ENCODE measurements at places on chromosomes 6 and 20.

DNA sequence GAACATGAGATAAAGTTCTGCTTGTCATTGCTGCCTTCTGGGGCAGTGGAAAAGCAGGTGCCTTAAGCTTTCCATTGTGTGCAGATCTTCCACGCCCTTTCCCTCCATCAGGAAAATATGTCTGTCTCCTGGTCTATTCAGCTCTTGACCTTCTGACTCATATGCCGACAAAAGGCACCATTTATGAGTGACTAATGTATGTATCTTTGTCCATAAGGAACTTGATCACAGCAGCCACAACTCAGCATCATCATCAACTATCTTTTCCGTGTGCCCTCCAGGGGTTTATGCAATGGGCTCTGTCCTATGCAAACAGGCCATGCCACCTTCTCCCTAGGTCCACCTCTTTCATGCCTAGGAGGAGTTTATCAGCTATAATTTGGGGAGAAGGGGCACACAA is 102.7 kb upstream of the QKI start:
- DNase-seq: no peak

DNA sequence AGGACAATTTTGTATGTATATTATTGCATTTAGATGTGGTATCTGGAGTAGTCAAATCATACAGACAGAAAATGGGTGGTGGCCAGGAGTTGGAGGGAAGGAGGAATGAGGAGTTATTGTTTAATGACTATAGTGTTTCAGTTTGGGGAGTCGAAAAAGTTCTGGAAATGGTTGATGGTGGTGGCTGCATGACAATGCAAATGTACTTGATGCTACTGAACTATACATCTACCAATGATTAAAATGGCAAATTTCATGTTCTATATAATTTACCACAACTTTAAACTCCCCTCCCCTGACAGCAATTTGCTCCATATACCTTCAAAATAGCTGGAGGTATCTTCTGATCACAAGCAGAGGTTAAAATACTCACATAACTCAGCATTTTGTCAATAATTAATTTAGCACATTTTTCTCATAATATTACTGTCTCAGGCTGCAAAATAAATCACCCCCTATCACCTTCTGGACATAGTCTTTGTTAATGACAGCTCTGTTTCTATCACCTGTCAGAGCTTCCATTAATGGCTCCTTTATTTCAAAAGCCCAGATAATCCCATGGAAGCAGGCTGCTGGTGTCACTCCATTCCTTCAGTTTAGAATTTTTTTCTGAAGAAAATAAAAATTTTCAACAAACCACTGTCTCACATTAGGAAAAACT is 25.7 kb upstream of the RHAG start:
- DNase-seq: no peak

DNA sequence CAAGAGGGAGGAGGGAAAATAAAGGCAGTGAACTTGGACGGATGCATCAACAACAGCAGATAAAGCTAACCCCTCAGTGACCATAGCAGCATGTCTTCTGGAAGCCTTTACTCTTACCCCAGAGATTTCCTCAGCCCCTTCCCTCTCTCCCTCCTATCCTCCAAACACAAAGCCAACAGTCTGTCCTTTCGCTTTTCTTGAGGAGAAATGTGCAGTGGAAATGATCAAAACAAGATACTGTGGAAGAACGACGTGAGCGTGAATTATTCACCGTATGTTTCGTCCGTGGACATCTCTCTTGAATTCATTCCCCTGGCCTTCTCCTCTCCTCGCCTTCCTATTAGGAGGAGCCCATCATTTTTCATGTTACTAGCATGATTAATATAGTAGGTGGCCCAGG is 8.5 kb downstream of the NRN1 start:
- no peak for DNase-seq

GRCh38 chr6:42911171-42912021 is 4.5 kb upstream of the PTCRA start:
- no peak for DNase-seq

- no peak for DNase-seq
These were observed 30.2 kb upstream of the NHSL1 start for GRCh38 chr6:138529478-138529877.

- no peak for DNase-seq
These were observed 258.9 kb downstream of the COL12A1 start for GRCh38 chr6:74946961-74947360.

DNA sequence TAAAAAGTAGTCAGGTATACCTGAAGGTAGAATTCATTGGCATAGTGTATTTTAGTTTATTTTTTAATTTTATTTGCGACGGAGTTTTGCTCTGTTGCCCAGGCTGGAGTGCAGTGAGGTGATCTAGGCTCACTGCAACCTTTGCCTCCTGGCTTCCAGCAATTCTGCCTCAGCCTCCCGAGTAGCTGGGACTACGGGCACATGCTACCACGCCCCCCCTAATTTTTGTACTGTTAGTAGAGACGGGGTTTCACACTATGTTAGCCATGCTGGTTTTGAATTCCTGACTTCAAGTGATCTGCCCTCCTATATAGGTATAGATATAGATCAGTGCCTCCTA is 102.8 kb upstream of the PRSS16 start:
- no peak for DNase-seq

DNA sequence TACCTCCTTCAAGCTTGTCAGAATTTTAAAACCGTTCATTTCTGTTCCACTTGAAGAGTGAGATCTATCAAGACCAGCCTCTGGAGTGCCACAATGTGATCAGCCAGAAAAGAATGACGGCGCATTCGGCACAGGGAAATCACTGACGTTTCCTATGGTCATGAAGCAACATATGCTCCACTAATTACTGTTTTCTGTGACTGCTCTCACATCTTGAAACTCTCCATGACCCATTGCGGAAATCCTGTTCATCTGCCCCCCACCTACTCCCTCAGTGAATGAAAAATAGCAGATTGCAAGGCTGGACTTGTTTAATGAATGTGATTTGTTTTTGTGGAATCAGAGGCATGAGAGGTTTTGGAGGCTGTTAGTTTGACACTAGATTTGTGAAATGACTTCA is 53.2 kb downstream of the SAMD5 start:
- no peak for DNase-seq

- no peak for DNase-seq
These were observed 28.2 kb downstream of the NDRG3 start for GRCh38 chr20:36717657-36718056.

DNA sequence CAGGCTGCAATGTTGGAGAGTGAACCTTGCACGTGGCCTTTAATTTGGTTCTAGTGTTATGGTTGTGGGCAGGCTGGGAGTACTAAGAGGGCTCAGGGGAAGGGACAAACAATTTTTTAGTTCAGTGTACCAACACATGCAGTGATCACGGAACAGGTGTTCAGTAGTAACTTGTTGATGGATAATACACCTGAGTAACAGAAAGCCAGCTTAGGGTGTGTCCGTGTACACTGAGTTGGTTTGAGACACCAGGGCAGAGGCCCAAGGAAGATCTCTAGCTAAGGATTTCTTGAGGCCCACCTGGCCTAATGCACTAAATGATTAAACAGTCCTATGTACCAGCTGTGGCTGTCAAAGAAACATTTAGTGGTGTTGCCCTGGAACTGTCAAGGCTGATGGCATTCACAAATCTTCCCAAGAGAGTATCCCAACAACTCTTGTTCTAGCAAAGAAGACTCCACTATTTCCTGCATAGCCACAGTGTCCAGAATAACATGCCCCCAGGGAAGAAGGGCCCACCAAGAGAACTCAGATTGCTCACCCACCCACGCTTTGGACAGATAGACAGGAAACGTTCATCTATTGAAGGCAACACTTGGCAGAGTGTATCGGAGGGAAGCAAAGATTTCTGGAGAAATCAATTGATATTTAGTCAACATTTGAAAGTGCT is 60.0 kb downstream of the CD83 start:
- DNase-seq: no peak

DNA sequence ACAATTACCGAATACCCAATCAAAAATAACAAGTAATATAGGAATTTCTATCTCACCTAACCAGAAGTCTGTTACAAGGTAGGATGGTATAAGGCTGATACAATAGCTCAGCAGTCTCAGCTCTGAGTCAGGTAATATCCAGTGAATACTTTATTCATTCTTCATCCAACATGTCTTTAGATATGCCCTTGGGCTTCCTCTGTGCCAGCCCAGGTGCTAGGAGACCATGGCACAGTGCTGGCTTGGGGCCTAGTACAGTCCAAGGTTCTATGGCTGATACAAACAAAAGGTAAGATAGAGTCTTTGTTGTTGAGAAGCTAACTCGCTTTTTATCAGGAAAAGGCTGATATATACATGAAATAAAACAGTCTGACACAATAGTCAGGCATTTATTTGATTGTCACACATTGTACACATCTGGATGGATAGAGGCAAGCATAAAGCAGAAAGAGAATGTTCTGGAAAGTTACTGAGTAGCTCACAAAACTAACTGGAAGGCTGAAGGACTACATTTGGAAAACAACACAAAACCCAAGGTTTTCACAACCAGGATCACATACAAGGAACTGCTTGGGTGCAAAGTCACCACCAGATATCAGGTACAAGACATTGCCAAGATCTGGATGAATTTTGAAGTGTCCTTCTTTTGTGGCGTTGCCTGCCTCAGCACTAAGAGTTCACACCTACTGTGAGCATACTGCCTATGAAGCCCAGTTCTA is 110.4 kb upstream of the SCAF8 start:
- no peak for DNase-seq

GRCh38 chr6:43834528-43835155 is 64.6 kb downstream of the VEGFA start:
- DNase-seq: no peak

DNA sequence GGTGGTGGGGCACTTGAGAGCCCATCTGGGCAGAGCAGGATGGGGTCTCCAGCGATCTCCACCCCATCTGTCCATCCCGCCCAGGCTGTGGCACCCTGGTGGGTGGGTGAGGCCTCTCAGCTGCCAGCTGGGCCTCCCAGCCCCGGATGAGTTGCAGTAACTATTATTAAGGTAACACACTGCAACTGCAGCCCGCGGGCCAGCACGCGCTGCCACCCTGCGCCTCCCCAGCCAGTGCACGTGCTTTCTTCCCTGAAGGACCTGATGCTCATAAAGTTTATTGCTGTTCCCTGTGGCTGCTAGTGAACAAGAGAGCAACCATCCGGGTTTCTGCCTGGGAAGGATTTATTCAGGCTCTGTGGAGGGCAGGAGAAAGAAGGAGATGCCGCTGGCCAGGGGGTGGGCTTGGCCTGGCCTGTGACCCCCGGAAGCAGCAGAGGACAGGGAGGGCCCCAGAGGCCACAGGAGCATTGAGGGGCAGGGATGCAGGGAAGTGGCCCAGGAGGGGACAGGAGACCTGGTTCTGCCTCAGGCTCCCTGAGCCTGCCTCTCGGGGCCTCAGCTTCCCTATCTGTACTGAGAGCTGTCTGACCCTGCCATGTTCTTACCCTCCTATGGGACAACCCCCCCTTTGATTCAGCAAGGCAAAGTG is 1.7 kb downstream of the IP6K3 start:
- DNase-seq: no peak

DNA sequence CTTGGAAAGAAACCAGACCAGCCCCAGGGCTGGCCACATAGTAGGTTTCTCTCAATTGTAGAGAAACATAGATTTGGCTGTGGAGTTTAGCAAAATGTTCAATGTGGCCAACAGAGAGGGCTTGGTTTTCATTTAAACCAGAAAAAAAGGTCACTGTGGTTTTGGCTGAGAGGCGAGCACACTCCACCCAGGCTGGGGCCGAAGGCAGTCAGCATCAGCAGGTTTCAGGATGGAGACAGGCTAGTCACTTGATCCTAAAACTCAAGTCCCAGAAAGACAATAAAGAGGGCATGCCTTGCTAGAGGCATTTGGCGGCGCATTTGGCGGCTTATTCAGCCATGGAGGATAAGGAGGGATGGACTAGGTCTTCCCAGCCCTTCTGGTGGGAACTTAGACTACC is 73.1 kb downstream of the PRND start:
- no peak for DNase-seq

GRCh38 chr6:169046483-169047192 is 207.0 kb downstream of the THBS2 start:
- peak; percentile 70 for DNase-seq

DNA sequence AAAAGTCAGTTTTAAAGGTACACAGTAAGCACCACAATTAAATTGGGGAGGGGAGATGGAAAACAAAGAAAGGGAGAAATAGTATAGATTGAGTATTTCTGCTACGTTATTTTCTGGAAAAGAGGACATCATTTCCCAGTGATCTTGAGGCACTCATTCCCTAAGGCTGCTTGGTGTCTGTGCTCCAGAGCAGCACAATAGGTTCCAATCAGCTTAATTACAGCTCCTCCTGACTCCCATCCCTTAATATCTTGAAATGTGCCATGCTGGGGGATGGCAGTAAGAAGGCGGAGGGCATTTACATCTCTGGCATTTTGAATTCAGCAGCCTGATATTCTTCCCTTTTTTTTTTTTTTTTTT is 39.5 kb upstream of the BEND3 start:
- no peak for DNase-seq

DNA sequence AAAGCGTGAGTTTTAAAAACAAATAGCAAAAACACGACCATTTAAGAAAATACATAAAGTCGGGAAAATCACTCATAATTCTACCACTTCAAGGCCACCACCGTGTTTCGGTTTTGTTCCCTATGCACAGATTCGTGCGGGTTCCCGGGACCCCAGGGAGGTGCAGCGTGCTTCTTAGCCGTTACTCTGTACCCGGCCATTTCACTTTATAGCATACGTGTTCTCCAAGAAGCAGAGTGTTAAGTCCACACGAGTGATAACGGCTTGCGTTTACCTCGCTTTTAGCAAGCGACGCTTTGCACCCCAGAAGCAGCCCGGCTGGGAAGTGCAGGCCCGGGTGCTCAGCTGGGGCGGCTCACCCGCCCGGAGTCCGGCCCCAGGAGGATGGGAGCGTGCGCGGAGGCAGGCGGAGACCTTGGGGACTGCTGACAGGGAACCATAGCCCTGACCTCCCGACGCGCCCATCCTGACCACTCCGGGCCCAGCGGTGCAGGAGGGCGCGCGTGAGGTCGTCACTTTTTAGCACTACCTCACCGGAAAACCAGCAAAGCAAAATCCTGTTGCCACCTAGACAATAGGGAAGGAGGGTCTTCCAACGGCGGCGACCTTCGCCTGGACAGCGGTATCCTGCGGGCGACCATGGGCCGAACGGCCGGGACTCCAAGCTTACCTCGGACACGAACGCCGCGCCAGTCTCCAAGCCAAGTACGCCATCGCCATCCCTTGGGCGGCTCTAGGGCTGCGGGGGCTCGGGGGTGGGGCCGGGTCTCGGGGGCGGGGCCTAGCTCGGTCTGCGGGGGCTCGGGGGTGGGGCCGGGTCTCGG is at the start of gene ECI2:
ECI2 (minus strand) TSS at position 735 of the 824 bp plus-strand sequence; CDS start at position 720, 15 bp downstream.
- DNase-seq: no peak

DNA sequence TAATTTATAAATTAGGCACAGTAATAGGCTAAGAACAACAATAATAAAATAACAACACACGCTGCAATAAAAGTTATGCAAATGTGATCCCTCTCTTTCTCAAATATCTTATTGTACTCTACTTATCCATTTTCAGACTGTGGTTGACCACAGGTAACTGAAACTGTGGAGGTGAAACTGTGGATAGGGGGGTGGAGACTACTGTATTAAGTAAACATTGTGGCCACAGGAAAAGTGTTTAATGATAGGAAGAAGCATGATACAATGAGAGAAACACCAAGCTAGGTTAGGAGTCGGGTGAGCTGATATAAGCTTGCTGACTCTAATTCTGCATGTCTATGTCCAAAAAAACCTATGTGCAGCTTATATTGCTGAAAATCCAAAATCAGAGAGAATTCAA is 23.0 kb downstream of the NHLRC1 start:
- DNase-seq: no peak

- DNase-seq: no peak
These were observed 97.5 kb downstream of the PSMG4 start for GRCh38 chr6:3356056-3356823.

Data from AG09309 (cell line).